Karpas-422 (cell line): ENCODE measurements at places on chromosomes 7 and 10.

- no peak for DNase-seq
These were observed 84.5 kb downstream of the SRPK2 start for GRCh38 chr7:105304040-105304895.

DNA sequence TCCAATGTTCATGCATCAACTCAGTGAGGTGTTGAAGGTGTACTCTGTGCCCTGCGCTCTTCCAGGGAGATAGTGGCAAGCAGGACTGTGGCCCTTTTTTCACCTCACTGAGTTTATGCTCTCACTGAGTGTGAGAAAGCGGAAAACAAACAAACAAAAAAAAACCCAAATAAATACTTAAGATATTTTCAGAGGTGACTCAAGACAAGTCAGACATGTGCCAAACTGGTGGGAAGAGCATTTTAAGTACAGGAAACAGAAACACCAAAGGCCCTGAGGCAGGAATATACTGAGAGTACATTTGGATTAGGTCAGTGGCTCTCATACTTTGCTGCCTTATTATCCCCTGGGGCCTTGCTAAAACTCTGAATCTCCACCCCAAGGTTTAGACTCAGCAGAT is 111.9 kb upstream of the IGFBP3 start:
- no peak for DNase-seq

DNA sequence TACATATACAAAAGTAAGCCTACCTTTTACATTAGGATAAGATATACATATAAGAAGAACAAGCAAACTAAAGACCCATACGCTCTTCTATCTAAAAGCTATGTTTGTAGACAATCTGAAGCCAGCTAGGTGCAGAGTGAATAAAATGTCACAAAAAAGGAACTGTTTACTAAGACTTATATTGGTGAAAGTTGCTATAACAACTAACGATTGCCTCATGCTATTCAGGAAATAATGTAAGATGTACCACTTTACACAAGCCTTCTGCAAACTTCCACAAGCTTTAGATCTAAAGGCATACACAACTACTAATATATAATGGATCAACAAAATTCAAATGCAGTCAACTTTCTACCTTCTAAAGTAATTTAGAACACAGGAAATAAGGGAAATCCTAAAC is 175.1 kb downstream of the SRPK2 start:
- no peak for DNase-seq

DNA sequence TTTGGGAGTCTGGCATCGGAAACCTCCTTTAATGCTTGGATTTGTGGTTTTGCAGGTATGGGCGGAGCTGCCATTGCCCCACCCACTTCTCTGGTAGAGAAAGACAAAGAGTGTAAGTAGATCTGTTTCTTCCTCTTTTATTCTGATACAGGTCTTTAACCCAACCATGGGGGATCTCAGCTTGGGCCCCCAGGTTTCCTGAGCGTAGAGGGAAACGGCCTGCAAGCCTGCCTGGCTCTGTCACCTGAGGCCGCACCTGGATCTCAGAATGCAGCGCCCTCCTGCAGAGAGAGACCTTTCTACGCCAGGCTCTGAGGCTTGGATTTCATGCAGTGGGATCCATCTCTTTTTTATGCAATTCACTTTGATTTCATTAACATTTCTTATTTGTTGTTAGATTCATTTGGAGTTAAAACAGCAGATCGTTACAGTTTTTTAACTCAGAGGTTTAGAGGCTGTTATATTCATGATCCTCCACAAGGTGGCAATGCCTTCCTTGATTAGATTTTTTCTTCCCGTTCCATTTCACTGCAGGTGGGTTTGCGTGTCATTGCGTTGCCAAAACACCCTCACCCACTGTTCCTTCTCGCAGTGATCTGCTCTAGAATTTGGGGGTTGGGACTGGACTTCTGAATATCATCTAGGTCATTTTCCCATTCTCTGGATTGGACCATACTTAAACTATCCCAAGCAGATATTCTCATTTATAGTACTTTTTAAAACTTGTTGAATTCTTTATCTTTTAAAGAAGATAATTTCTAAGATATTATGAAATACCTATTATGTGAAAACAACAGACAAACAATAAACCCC is 20.0 kb downstream of the RBM17 start:
- DNase-seq = peak; percentile 70

GRCh38 chr10:98119891-98120290 is 14.6 kb upstream of the R3HCC1L start:
- DNase-seq = no peak

DNA sequence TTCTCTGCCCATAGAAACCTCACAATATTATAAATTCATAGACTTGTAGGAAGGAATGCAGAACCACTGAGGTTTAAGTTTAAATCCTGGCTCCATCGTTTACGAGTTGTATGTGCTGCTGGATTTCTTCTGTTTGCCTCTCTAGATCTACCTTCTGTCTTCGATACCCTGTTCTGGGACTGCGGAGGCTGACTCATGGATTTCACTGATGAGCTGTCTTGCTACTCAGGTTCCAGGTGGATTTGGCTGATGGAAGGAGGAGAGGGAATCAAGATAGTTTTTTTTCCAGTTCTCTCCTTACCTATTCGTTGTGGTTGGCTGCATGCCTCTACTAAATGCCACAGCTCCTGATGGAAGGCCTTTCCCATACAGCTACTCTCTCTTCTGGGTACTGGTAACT is 375.8 kb downstream of the REEP3 start:
- no peak for DNase-seq

GRCh38 chr10:89217057-89217990 is 10.2 kb upstream of the CH25H start:
- DNase-seq = peak; percentile 76

- DNase-seq = peak; percentile 82
These were observed 20.3 kb upstream of the IGF2BP3 start for GRCh38 chr7:23490357-23491135.

- no peak for DNase-seq
These were observed 163.6 kb downstream of the SUGCT start for GRCh38 chr7:40298421-40298820.

GRCh38 chr10:2610946-2611345 is 456.4 kb upstream of the PFKP start:
- no peak for DNase-seq

DNA sequence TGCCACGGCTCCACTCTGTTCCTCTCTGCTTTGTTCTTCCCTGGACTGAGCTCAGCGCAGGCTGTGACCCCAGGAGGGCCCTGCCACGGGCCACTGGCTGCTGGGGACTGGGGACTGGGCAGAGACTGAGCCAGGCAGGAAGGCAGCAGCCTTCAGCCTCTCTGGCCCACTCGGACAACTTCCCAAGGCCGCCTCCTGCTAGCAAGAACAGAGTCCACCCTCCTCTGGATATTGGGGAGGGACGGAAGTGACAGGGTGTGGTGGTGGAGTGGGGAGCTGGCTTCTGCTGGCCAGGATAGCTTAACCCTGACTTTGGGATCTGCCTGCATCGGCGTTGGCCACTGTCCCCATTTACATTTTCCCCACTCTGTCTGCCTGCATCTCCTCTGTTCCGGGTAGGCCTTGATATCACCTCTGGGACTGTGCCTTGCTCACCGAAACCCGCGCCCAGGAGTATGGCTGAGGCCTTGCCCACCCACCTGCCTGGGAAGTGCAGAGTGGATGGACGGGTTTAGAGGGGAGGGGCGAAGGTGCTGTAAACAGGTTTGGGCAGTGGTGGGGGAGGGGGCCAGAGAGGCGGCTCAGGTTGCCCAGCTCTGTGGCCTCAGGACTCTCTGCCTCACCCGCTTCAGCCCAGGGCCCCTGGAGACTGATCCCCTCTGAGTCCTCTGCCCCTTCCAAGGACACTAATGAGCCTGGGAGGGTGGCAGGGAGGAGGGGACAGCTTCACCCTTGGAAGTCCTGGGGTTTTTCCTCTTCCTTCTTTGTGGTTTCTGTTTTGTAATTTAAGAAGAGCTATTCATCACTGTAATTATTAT is 1.2 kb downstream of the CLDN4 start:
- no peak for DNase-seq

- DNase-seq = no peak
These were observed 13.4 kb downstream of the BLNK start for GRCh38 chr10:96257944-96258343.

DNA sequence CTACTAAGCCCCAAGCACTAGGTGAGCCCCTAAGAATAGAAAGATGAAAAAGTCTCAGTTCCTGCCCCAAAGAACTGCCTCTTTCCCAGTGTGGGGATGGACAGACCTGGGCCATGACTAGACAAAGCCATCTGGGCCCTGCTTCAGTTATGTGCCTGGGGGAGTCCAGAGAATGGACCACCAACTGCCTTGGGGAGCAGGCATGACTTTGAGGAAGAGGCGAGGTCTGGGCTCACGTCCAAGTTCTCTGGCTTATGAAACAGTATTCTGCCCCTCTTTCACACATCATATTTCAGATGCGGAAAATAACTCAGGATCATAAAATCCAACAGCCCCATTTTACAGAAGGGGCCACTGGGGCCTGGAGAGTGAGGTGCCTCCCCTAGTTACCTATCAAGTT is 80.3 kb downstream of the PLXNA4 start:
- no peak for DNase-seq

DNA sequence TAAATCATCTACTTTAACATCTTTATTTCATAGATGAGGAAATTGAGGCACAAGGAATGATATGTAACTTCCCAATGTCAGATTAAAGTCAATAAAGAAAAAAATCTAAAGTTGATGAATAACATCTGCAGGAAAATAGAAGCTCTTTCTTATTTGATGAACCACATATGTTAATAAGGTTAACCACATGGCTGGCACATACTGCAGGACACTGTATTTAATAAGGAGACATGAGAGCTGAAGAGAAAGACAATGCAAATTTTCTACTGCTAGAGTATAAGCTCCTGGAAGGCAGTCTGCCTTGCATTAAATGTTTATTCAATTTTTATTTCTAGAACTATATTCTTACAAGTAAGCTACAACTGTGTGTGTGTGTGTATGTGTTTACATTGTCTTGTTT is 4.4 kb downstream of the RAB11FIP2 start:
- DNase-seq = no peak

GRCh38 chr7:96052860-96053470 is 268.9 kb downstream of the SLC25A13 start:
- no peak for DNase-seq

- DNase-seq = no peak
These were observed 23.5 kb downstream of the BLVRA start for GRCh38 chr7:43781726-43782607.

DNA sequence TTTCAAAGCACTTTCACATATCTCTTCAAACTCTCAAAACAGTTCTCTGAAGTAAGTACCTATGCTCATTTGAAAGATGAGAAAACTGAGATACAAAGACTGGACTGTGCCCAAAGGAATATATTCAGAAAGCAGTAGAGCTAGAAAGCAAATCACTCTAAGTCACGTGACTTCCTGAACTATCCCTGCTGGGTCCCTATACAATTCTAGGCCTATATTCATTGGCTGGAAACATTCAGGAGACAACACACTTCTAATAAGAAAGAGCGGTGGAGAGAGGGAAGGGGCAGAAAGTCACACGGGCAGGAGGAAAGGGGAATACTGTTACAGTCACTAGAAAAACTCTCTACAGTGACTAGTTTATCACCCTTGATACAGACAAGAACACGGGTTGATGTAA is 140.0 kb downstream of the CHCHD3 start:
- DNase-seq = no peak

DNA sequence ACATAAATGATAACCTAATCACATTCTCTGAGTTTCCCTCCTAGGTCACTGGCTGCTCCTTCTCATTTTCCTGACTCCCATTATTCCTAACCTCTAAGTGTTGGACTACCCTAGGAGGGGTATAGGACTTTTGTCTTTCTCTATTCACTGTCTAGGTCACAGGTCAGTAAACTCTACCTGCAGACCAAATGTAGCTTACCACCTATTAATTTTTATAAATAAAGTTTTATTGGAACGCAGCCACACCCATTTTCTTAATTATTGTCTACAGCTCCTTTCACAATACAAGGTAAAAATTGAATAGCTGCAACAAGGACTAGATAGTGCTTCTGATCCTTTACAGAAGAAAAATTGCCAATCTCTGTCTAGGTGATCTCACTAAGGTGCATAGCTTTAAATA is 156.7 kb downstream of the IMMP2L start:
- no peak for DNase-seq

DNA sequence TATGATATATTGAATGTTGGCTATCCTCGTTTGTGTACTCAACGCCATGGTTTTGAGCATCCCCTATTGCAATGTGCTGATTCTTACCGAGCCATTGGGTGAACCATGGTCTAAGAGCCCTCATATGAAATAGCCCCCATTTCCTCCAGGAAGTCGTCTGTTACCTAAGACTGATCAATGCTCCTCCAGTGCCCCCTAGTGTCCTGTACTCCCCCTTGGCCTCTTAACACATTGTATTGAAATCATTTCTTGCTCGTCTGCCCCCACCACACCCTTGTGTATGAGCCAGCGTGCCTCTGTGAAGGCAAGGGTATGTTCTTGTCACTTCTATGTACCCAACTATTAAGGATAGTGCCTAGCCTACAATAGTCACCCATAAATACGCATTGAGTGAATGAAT is 11.2 kb upstream of the SLC35B4 start:
- peak; percentile 91 for DNase-seq

DNA sequence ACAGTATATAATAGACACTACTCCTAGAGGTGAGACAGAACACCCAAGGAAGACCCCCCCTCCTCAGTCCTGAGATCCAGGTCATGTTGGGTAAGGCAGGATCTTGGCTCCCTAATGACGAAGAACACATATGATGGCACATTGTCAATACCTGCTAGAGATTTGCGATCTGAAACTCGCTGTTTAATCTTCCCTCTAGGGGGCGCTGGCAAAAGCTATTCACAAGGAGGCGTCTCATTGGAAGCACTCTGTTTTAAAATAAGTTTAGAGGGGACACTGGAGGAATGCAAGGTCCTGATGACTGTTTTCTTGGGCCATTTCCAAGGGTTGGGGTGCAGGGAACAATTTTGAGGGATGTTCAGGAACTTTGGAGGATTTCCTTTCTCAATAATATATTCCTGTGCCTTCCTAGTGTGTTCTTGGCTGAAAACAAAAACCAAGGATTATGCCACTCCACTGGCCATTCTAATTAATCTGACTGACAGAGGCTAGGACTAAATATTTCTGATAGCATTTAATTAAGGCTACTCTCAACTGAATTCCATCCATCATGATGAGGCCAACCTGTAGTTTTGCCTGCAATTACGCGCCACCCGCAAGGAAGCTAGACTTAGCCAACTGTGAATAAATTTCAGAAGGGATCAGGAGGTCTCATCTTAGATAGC is 1013.8 kb upstream of the MBL2 start:
- no peak for DNase-seq

- no peak for DNase-seq
These were observed 57.8 kb downstream of the SAMD9 start for GRCh38 chr7:93060025-93060424.

DNA sequence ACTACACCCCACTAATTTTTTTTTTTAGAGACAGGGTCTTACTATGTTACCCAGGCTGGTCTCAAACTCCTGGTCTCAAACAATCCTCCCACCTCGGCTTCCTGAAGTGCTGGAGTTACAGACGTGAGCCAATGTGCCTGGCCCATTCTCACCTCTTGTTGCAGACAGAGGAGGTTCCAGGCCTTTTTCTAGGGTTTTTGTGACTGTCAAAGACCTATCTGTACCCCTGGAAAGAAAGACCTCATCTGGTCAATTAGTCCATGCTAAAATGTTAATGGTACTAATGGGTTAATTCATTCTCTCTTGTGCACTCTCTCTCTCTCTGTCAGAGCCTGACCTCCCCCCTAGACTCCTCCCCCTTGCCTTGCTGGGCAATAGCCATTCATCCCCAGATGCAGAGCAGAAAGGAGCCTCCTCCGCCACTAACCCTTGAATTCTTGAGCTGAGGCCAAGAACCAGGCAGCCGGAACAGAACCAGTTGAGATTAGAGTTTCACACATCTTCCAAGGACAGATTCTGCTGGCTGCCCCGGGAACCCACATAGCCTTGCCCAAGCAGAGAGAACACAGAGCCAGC is 209.7 kb downstream of the SKIDA1 start:
- no peak for DNase-seq
